Gastrocnemius medialis (tissue), 4 donors: ENCODE measurements at places on chromosomes 5 and 9.

GRCh38 chr5:134111741-134112647 is 2.5 kb upstream of the TCF7 start:
- no peak for DNase-seq

DNA sequence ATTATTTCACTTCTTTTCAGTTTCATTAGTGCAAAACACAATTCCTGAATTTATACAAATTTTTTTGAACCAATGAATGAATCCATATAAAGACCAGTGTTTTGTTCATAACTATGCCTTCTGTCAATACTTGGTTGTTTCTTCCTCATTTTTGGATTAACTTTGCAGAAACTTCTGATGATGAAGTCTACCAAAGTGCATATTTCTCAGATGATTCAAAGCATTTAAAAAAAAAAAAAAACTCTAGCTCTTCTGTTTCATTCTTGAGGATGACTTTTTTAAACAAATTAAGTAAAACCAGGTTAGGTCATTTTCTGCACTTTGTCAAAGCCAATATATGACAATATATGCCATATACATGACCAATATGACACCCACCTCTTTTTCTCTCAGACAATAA is 92.6 kb downstream of the CHSY3 start:
- no peak for DNase-seq

DNA sequence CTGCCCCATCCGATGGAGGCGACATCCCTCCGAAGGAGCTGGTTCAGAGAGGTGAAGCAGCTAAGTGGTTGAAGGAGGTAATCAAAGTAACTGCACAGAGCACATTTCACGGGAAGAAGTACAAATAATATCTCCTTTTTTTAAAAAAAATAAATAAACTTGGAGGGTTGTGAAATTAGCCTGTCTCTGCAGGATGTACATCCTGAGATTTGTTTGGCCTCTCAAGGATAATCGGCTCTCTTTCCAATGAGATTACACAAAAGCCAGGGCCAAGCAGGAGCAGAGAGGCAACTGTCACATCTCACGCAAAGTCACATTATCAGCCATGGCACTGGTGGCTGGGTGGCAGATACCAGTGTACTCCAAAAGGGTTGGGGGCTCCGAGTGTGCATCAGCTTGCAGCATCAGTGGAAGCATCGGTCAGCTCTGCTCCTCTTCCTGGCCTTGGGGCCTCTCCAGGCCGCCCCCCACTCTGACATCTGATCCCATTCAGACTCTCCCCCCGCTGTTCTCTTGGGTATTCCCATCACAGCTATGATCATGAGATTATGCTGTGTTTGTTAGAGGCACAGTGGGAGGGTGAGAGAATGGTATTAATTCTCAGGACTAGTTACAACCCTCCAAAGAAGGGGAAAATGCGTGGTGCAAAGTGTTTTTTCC is 109.9 kb downstream of the UGCG start:
- no peak for DNase-seq

GRCh38 chr5:132268769-132269551 is 11.5 kb downstream of the PDLIM4 start:
- no peak for DNase-seq

GRCh38 chr9:2255128-2255527 is 240.0 kb downstream of the SMARCA2 start:
- DNase-seq: peak; percentile 31

- DNase-seq: no peak
Observed at GRCh38 chr9:136862849-136863622, 3.1 kb downstream of the EDF1 start.

GRCh38 chr5:177233206-177233605 is 70.3 kb downstream of the RAB24 start:
- DNase-seq: no peak

DNA sequence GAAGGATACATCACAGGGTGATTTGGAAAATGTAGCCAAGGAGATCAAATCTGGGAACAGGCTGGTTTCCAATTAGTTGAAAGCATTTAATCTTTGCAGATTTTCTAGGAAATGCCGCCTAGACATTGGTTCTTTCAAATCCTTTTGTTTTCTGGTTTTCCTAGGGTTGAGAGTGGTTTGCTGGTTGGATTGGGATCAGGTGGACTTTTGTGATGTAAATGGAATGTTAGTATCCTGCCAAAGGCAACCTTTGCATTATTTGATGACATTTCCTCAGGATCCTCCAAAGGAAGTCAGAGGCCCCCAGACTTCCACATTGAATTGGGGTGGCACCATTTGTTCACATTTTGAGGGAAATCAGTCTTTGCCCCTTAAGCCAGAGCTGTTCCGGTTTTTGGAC is 245.5 kb upstream of the RPS23 start:
- no peak for DNase-seq

- DNase-seq: no peak
Observed at GRCh38 chr9:131379056-131379455, 14.8 kb upstream of the PRRC2B start.

DNA sequence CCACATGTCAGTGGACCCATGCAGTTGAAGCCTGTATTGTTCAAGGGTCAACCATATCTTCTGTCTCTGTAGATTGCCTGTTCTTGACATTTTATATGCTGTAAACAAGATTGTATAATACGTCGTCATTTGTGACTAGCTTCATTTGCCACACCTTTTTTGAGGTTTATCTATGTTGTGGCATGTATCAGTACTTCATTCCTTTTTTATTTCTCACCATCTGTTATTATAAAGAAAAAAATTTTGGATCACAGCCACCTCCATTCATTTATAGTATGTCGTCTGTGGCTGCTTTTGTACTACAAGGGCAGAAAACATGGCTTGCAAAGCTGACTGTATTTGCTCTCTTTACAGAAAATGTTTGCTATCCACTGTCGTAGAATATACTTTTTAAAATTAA is 72.4 kb downstream of the TEK start:
- DNase-seq: no peak

DNA sequence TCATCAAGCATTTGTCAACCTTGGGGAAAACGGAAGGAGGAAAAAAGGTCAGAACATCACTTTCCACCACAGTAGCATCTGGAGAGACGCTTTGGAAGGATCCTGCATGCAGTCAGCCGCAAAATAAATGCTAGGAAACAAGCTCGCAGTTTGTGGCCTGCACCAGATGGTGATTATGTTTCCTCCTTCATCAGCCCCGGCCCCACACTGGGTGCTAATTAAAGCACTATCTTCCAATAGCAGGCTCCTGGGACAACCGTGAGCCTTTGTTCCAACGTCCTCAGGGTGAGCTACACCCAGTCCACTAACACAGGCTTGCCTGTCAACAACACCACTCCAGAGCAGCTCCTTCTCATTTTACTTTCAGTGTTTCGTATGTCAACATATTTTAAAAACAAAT is 64.0 kb downstream of the RNF130 start:
- no peak for DNase-seq

- no peak for DNase-seq
Observed at GRCh38 chr5:116045821-116046220, 13.5 kb downstream of the ARL14EPL start.

DNA sequence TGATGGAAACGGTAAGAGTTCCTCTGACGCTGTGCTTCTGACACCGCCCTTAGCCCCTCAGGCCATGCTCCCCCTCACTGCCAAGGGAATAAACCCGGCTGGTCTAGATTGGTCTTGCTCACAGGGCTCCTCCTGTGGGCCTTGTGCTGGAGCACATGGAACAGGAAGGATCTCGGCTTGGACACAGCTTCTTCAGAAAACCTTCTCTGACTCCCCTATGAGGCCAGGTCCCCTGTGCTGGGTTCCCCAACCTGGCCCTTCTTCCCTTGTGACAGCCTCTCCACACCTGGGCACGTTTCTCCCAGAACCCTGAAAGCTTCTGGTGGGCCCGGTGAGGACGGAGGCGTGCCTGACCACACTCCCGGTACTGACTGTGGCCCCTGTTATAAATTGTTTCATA is 8.2 kb downstream of the SPATA31E1 start:
- no peak for DNase-seq

GRCh38 chr5:180059326-180059725 is 12.2 kb downstream of the RNF130 start:
- DNase-seq: no peak

GRCh38 chr9:77505232-77505631 is 142.9 kb downstream of the GNA14 start:
- DNase-seq: no peak
